ENCODE measurements at places on chromosomes 4 and X.

GRCh38 chrX:118528071-118528737 lies 32.6 kb downstream of the DOCK11 start:
- no peak overlapping the region for H3K27ac ChIP-seq
- no peak overlapping the region for H3K4me3 ChIP-seq
- H3K36me3 ChIP-seq = no peaks in the 10 kb centered on the region
- no peaks in the 10 kb centered on the region for H3K4me1 ChIP-seq

DNA sequence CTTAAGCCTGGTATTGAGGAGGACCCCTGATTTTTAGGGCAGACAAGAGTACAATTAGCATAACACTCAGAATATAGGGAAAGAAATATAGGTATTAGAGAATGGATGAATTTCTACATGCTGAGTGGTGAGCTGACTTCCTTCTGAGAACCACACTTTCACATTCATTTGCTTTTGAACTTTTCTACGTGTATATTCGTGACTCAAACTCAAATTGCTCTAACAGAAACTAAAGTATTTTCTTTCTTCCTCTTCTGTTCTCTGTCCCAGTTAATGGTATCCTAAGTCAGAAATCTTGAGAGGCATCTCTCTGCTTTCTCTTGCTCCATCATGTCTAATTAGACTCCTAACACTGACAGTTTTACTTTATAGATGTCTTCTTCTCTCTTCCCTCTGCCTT lies 103.2 kb upstream of the CITED1 start:
- no peaks in the 10 kb centered on the region for H3K4me1 ChIP-seq
- H3K36me3 ChIP-seq = no peaks in the 10 kb centered on the region
- H3K27ac ChIP-seq = no peak overlapping the region
- H3K27me3 ChIP-seq = no peaks in the 10 kb centered on the region

- no peaks in the 10 kb centered on the region for H3K27me3 ChIP-seq
- no peak overlapping the region for H3K4me3 ChIP-seq
- H3K27ac ChIP-seq = no peak overlapping the region
- no peak for DNase-seq
Measured at GRCh38 chr4:79198951-79199587, 126.8 kb downstream of the NAA11 start.

DNA sequence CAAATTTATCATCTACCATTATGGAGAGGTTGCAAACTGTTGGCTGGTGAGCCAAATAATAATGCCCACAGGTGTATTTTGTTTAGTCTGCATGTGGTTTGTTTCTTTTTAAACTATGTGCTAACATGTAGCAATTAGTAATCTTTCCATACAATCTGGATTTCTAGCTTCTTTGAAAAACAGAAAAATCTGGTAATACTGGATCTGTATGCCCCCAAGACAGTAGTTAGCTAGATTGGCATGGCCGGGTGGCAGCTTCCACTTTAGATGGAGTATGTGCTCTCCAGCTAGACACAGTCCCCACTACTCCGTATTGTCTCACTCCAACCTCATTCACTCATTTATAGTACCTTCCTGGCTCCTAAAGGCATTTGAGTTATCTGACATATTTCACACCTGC lies 91.3 kb downstream of the NHSL2 start:
- H3K36me3 ChIP-seq = no peaks in the 10 kb centered on the region
- H3K4me3 ChIP-seq = no peak overlapping the region
- H3K27me3 ChIP-seq = no peaks in the 10 kb centered on the region
- no peak overlapping the region for H3K27ac ChIP-seq

DNA sequence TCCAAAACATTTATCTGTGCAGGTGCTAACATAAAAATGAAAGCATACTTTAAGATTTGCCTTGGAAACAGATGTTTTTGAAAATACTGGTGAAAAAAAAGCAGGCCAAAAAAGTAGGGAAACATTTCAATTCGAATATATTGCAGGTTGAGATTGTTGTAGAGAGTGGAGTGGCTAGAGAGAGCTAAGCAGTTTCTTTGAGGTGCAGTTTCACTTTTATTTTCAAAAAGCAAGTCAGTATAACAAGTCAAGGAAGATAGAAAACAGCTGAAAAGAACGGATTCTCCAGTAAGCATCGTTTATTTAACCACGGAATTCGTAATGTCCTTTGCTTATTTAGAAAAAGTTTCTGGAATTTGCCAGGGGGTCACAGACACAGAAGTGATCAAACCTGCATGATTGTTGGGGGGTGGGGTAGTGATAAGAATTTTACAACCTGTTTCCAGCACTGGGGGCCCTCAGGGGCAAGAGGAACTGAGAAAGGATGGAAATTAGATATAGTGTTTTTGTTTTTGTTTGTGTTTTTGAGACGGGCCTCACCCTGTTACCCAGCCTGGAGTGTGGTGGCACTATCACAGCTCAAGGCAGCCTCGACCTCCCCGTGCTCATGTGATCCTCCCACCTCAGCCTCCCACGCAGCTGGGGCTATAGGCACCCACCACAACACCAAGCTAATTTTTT lies 175.0 kb downstream of the TENM3 start:
- DNase-seq = no peak
- H3K27ac ChIP-seq = no peak overlapping the region
- no peak overlapping the region for H3K4me3 ChIP-seq
- H3K4me1 ChIP-seq = no peaks in the 10 kb centered on the region
- H3K27me3 ChIP-seq = no peaks in the 10 kb centered on the region
- H3K36me3 ChIP-seq = no peaks in the 10 kb centered on the region

GRCh38 chr4:88143504-88143903 lies 14.9 kb downstream of the ABCG2 start:
- H3K4me1 ChIP-seq = peaks cover 49% of the 10 kb centered on the region
- peak overlapping the region; percentile 97 for H3K27ac ChIP-seq

GRCh38 chrX:38220024-38220414 lies 652 bp downstream of the SRPX start:
- no peaks in the 10 kb centered on the region for H3K27me3 ChIP-seq
- no peak overlapping the region for H3K27ac ChIP-seq
- H3K36me3 ChIP-seq = no peaks in the 10 kb centered on the region
- peak overlapping the region; percentile 75 for H3K4me3 ChIP-seq
- peaks cover 11% of the 10 kb centered on the region for H3K4me1 ChIP-seq

GRCh38 chr4:26289401-26289800 lies 31.4 kb upstream of the RBPJ start:
- no peak for DNase-seq
- no peak overlapping the region for H3K4me3 ChIP-seq
- H3K27me3 ChIP-seq = no peaks in the 10 kb centered on the region

DNA sequence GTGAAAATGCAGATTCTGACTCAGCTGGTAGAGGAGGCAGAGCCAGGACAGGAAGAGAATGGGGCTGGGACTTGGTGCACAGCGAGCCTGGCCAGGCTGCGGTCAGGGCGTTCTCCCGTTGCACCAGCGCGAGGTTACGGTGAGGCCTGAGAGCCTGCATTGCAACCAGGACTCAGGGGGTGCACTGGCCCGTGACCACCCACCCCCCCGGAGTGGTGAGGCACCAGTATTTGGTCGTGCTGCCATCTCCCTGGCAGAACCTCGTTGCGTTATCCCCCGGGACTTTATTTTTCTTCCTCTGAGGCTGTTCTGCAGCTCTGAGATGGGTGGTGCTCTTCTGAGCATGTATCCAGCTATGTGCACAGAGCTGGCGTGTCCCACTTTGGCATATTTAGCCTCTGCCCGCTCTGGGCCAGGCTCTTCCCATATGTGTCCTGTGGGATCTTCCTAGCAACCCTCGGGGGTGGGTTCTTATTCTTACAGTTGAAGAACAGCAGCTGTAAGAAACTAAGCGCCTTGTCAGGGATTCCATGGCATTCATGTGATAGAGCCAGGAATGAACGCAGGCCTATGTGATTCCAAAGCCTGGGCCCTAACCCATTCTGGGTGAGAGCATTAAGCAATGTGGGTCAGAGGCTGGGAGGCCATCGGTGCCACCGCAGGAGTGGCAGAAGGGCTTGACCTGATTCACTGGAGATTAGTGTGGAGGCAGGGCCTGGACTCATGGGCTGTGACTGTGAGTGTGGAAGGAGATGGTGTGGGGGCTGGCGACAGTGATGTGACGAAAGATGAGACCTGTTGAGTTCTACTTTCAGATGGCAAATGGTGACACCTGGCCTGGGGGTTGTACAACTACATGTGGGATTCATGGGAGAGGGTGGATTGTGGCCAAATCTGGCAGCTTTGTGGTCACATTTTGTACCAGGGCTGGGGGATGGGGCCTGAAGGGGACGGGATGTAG lies 3.1 kb downstream of the TADA2B start:
- H3K27me3 ChIP-seq = no peaks in the 10 kb centered on the region
- H3K4me1 ChIP-seq = peaks cover 33% of the 10 kb centered on the region
- DNase-seq = peak; percentile 39
- H3K4me3 ChIP-seq = peak overlapping the region; percentile 98

DNA sequence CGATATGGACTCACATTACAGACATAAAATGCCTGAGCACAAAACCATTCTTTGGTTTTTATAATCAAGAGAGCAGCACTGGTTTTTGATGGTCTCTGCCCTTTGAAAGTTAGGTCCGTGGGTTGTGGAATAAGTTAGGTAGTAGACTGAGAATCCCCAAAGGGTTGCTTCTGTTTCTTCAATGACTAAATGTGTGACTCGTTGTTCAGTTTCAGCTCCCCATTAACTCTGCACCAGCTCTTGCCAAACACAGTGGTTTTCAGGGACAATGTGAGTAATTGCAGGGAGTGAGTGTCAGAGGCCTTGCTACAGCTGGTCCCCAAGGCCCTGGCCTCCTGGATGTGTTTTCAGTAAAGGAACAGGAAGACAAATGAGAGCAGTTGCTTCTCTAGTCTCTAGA lies 24.8 kb downstream of the SMIM20 start:
- H3K36me3 ChIP-seq = no peaks in the 10 kb centered on the region
- no peaks in the 10 kb centered on the region for H3K4me1 ChIP-seq
- peak; percentile 5 for DNase-seq
- H3K27me3 ChIP-seq = no peaks in the 10 kb centered on the region
- no peak overlapping the region for H3K27ac ChIP-seq

DNA sequence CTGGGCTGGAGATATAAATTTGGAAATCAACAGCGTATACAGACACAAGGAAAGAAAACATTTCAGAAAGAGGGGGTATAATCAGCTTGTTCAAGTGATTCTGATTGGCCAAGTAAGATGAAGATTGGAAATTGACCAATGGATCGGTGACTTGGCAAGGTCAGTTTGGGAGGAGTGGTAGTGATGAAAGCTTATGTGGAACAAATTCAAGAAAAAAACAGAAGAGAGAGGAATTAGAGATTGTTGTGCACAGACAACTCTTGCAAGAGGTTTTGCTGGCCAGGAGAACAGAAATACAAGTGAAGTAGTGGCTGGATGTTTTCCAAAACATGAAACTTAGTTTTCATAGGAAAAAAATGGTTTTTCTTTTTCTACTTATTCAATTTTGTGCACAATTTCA lies 16.3 kb downstream of the CD38 start:
- H3K27me3 ChIP-seq = no peaks in the 10 kb centered on the region
- no peak overlapping the region for H3K27ac ChIP-seq
- no peak for DNase-seq
- H3K4me3 ChIP-seq = no peak overlapping the region
- peaks cover 4% of the 10 kb centered on the region for H3K4me1 ChIP-seq
- no peaks in the 10 kb centered on the region for H3K36me3 ChIP-seq

GRCh38 chrX:68938244-68939004 lies 109.6 kb downstream of the EFNB1 start:
- no peak overlapping the region for H3K27ac ChIP-seq
- H3K4me3 ChIP-seq = no peak overlapping the region
- peaks cover 20% of the 10 kb centered on the region for H3K4me1 ChIP-seq
- DNase-seq = no peak
- H3K27me3 ChIP-seq = no peaks in the 10 kb centered on the region
- no peaks in the 10 kb centered on the region for H3K36me3 ChIP-seq

DNA sequence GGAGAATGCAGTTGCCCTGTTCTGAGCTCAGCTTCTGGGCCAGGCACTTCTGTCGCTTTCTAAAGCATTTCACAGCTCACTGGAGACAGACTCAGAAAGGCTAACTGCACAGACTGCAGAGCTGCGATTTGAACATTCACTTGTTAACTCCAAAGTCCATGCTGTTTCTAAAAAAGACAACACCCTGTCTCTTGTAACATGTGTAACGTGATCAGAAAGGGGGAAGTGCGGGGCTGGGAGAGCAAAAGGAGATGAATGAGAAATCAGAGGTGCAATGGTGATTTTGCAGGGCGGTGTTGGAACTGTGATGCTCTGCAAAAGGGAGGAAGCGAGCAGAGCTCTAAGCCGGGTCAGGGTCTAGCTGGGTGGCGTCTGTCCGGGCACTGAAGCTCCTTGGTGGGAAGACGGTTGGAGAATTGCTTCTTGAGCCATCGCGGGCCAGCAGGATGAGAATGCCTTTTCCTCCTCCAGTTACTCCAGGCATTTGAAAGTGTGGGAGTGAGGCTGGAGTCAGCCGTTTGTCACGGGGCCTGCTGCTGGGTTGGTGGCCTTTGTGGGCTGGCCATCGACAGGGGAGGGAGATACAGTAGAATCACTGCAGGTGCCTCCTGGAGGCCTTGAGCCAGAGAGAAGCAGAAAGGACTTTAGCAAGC lies 20.3 kb downstream of the TBC1D14 start:
- H3K4me3 ChIP-seq = no peak overlapping the region
- no peaks in the 10 kb centered on the region for H3K27me3 ChIP-seq
- no peak overlapping the region for H3K27ac ChIP-seq
- no peaks in the 10 kb centered on the region for H3K36me3 ChIP-seq
- DNase-seq = no peak

- H3K27ac ChIP-seq = no peak overlapping the region
- no peak for DNase-seq
- peaks cover 13% of the 10 kb centered on the region for H3K4me1 ChIP-seq
- no peaks in the 10 kb centered on the region for H3K27me3 ChIP-seq
- H3K36me3 ChIP-seq = no peaks in the 10 kb centered on the region
Measured at GRCh38 chr4:55633903-55634302, 2.2 kb downstream of the NMU start.

DNA sequence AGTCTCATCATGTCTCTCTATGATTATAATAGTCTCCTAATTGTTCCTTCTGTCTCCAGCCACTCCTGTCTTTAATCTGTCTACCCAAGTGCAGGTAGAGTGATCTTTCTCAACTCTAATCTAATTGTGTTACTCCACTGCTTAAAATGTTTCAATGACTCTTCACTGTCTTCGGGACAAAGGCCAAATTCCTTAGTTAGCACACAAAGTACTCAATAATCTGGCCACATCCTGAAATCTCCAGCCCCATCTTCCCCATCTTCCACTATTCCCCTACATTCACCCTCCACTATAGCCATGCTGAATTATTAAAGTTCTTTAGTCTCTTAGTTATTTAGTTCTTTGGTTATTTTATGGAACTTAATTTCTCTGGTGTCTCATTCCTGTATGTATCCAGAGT lies 353.3 kb downstream of the OPHN1 start:
- H3K4me3 ChIP-seq = no peak overlapping the region
- H3K36me3 ChIP-seq = no peaks in the 10 kb centered on the region
- no peak for DNase-seq
- H3K4me1 ChIP-seq = no peaks in the 10 kb centered on the region

DNA sequence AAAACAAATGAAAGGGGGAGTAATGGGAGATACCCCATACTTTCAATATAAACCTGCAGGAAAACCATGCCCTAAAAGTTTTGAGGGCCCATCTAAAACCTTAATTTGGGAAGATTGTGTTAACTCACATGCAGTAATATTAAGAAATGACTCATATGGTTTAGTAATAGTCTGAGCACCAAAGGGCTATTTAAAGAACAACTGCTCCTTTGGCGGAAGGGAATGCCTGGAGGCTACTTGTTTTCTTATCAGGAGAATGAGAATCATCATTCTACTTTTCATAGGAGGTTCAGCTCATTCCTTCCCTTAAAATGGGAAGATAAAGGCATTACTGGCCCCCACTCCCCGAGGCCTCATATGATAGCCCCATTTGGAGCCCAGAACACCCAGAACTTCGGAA lies 47.6 kb downstream of the SPIN3 start:
- DNase-seq = peak; percentile 69
- peak overlapping the region; percentile 74 for H3K27ac ChIP-seq

GRCh38 chr4:76499461-76499860 lies 64.4 kb downstream of the SHROOM3 start:
- no peak overlapping the region for H3K27ac ChIP-seq
- DNase-seq = no peak
- H3K4me3 ChIP-seq = no peak overlapping the region
- no peaks in the 10 kb centered on the region for H3K36me3 ChIP-seq

All from PC-3 (cell line).